ENCODE measurements at places on chromosomes 12 and 14.

DNA sequence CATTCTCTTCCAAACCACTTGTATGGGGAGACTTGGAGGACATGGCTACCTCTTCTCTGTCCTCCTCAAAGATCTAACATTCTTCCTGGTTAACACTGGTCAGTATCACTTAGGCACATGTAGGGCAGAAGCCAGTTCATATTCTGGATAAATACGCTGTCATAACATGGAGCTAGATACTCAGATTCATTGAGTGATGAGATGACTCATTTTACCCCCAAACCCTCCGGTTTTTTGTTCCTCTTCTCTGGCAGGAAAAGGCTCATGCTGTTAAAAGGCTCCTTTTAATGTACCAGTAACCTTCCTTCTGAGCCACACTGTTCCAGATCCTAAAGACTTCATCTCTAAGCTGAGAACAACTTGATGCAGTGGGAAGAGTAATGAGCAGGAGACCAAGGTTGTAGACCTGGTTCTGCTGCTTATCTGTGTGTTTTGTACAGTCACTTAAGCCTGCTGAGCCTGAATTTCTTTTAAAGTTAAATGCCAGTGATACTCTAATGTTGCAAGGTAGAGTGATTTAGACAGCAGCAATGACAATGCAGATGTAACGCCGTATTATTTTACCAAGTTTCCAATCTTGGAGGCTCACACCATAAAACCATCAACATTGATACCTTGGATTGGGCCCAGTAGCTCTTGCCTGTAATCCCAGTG is 57.3 kb upstream of the ELK3 start:
- no peak for DNase-seq

- DNase-seq: no peak
These were observed 429.3 kb upstream of the SOX5 start for GRCh38 chr12:24378548-24379407.

- DNase-seq: no peak
These were observed 139.8 kb downstream of the PHETA1 start for GRCh38 chr12:111228916-111229666.

DNA sequence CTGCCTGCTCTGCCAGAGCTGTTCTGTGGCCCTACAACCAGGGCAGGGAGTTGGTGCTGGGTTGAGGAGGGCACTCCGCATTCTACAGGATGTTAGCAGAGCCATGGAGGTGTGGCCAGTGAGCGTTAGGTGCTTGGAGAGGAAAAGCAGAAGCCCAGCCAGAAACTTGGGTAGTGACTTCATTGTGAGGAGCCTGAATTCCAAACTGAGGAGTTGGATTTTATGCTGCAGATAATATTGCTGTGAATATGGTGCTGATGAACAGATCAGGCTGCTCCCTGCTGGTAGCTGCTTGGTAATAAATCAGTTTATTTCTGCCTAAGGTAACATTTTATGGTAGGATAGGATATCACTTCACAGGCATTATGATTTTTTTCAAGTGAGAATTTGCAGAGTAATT is 7.1 kb upstream of the CCDC175 start:
- DNase-seq: no peak

GRCh38 chr14:53621921-53622320 is 334.7 kb downstream of the BMP4 start:
- no peak for DNase-seq

- DNase-seq: no peak
These were observed 24.6 kb upstream of the SERPINA1 start for GRCh38 chr14:94412671-94413638.

GRCh38 chr14:20341646-20342045 is 1.8 kb upstream of the PARP2 start:
- DNase-seq: no peak

GRCh38 chr14:106872611-106873446 is 1346.4 kb downstream of the TMEM121 start:
- DNase-seq: peak; percentile 82

DNA sequence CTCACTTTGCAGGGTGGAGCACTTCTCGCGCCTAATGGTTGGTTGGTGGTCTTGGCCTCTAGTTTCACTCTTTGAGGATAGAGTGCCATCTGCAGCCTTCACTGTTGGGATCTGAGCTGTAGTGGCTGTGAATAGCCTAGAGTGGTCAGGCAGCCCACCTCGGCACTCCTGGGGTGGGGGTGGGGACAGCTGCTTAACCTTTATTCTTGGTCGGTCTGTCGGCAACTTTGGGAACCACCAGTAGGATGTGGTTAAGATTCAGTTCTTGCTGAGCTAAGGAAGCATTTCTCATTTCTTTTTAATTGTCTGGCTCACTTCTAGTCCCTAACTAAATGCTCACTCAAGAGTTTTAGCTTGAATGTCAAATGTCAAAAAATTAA is 21.1 kb downstream of the TMBIM6 start:
- DNase-seq: peak; percentile 31

DNA sequence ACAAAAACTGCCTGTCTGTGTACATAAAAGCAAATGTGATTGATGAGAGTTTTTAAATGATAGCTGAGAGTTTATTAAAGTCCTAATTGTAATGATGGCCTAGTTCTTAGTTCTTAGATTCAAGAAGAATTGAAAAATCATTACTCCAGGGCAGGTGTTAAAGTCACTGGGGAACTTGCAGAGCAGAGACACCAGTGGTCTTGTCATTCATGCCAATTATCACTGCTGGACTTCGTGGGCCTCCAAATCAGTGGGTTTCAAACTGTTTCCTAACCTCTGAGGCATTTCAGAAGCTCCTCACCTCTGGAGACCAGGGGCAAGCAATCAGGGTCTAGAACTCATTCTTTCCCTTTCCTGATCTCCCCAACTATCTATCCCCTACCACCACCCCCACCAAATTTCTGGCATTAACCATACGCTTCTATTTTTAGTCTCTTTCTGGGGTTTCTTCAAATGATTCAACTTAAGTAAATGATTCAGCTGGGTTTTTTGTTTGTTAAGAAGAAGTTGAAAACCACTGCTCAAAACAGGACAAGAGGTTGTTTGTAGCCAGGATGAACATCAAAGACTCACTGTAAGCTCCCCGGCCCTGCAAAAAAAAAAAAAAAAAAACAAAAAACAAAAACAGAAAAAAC is 80.1 kb downstream of the CEP83 start:
- no peak for DNase-seq

- no peak for DNase-seq
These were observed 15.3 kb downstream of the EML1 start for GRCh38 chr14:99808515-99808914.

GRCh38 chr12:65830305-65830704 is 6.0 kb downstream of the HMGA2 start:
- no peak for DNase-seq

DNA sequence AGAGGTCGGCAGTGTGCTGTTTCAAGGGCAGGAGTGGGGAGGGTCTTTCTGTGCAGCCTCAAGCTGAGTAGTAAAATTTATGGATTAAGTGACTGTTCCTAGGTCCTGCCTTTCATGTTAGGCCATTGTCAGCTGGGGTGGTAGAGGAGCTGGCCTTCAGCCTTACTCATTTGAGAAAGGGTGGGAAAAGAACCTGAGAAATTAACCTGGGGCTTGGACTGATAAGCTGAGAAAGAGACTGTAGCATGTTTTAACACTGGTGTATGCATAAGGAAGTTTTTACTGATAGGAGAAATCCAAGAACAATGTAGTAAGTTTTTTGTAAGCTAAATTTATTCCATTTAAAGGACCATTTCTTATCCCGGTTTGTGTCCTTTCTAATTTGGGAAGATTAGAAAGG is 20.7 kb downstream of the IFT43 start:
- no peak for DNase-seq

DNA sequence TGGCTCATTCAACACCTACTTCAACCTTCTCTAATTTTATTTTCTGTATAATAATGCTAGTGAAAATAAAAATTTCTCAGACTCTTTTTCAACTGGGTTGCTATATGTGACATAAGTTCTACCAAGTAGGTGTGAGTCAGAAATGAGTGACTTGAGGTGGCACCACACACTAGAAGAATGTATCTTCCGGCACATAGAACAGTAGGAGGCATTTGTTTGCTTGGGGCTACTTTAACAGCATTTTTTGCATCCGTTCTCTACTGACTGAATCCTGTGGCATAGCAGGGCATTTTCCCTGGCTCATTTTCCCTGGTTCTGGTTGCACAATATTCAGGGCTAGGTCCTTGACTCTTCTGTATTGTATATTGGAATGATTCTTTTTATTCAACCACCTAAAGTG is 194.0 kb upstream of the SLC16A7 start:
- DNase-seq: no peak

DNA sequence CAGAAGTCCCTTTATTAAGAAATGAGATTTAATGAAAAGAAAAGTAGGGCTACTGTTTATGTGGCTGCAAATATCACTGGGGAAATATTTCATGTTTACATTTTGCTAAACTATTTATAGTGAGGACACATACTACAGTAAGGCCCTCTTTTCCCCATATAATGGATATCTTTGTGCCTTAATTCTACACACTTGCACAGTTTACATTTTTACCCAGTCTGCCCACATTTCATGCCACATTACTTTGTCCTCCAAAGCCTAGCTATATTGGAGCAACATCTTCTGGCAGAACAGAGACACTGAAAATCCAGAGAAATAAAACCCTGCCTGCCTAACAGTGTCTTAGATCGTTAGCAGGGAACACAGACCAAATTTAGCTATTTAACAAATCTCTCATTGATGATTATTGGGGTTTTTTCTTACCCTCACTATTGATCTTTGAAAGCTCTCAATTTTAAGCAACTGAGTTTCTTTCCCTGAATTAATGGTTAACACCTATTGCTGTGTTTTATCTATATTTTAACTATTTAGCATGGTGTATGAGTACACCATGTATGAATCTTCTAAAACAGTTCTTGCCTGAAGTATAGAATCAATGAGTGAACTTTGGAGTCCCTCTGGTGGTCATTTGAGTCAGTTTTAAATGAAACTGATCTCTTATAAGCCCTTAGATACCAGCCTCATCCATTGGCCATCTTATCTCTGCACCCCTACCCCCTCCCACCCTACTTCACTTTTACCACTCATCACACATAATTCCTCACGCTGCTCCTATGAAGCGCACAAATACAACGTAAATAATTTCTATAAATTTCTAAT is 170.2 kb downstream of the BCAT1 start:
- no peak for DNase-seq

DNA sequence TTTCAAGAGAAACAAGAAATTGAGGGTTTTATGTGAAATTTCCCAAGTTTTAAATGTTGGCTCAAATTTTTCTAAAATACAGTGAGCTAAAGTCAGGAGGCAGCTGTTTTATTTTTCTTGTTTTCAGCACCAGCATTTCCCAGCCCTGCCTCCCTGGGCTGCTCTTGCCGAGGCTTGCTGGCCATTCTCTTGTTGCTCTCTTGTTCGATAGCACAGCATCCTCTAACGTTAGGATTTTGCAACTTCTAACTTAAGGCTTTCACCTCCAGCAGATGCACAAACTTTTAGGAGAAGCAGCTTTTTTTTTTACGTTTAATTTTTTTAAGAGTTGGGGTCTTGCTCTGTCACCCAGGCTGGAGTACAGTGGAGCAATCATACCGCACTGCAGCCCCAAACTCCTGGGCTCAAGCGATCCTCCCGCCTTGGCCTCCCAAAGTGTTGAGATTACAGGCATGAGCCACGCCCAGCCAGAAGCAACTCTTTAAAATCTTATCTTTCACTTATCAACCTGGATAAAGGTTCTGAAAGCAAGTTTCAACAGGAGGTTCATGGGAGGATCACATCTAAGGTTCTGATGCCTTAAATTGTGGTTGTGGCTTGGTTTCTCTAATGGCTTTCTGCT is 40.2 kb downstream of the B4GALNT3 start:
- no peak for DNase-seq

DNA sequence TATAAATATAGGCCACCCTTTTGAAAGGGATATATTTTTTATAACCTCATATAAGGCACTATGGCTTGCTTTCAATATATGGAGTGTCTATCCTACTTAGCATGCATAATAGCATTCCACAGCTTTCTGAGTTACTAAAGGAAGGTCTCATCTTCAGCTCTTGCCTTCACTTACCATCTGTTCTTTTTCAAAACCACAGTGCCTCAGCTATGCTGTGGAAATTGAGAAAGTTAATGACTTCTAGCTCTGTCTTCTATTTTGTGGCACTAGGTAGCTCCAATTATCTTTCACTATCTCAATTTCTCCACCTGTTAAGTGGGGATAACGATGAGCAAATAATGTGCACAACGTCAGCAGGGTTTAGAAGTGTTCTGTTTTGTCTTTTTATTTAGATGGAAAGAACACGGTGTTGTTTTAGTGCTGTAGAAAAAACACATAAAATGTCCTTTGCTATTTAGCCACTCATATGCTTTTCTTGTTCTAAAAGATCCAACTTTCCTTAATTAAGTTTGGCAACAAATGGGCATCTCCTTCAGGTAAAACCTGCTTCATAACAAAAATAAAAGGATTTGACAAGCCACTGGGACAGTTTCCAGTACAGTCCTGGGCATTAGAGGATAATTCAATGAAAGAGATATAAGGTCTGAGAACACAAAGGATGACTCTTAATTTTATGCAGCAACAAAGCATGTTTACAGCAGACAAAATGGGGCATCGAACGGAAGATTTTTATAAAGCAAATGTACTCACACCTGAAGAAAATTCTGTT is 462.0 kb upstream of the SYT1 start:
- no peak for DNase-seq

- no peak for DNase-seq
These were observed 7.8 kb downstream of the BHLHE41 start for GRCh38 chr12:26116829-26117715.

GRCh38 chr14:68476212-68477109 is 316.4 kb downstream of the ZFP36L1 start:
- DNase-seq: no peak

- no peak for DNase-seq
These were observed 180.9 kb downstream of the CHST11 start for GRCh38 chr12:104637604-104638003.

- peak; percentile 71 for DNase-seq
These were observed at the start of gene ZC2HC1C for GRCh38 chr14:75069121-75069810. TSS of gene ZC2HC1C (plus strand) at chr14:75069641. CDS start at chr14:75070574, 933 bp downstream.

GRCh38 chr14:39423793-39424192 is 8.4 kb downstream of the FBXO33 start:
- no peak for DNase-seq

GRCh38 chr14:105376521-105377440 is 21.6 kb upstream of the TEX22 start:
- DNase-seq: no peak

DNA sequence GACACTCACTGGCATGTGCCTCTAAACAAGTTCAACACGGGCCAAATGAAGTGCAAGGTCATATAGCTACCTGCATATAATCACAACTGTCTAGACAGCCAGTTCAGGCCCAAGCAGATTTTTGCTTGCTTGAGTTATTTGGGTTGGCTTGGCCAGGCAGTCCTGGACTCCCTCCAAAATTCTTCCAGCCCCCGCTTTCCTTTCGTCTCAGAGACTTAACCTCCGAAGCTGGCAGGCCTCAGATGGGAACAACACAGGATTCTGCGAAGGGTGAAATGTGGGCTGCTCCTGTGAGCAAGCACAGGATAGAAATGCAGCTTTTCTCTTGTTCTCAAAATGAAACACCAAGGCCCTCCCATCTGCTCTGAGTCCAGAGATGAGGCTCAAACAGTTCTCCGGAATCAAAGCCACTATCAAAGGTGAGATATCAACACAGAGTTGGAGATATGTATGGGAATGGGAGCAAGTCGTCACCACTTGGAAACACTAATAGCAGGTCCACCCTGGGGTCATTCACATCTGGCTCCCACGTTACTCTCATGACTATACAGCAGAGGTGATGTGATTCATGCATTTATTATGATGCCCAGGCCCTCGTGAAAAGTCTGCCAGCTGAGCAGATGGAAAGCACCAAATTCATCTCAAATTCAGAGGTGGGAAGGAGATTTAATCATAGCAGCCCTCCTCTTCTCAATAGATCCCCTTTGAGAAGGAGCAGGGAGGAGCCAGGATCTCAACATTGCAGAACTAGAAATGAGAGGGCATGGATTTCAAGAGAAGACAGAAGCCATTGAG is 389.8 kb downstream of the NUAK1 start:
- DNase-seq: no peak
